ENCODE measurements at places on chromosomes 1 and 21.

- DNase-seq = peak; percentile 36
Observed at GRCh38 chr1:153697191-153698019, 18.9 kb downstream of the NPR1 start.

DNA sequence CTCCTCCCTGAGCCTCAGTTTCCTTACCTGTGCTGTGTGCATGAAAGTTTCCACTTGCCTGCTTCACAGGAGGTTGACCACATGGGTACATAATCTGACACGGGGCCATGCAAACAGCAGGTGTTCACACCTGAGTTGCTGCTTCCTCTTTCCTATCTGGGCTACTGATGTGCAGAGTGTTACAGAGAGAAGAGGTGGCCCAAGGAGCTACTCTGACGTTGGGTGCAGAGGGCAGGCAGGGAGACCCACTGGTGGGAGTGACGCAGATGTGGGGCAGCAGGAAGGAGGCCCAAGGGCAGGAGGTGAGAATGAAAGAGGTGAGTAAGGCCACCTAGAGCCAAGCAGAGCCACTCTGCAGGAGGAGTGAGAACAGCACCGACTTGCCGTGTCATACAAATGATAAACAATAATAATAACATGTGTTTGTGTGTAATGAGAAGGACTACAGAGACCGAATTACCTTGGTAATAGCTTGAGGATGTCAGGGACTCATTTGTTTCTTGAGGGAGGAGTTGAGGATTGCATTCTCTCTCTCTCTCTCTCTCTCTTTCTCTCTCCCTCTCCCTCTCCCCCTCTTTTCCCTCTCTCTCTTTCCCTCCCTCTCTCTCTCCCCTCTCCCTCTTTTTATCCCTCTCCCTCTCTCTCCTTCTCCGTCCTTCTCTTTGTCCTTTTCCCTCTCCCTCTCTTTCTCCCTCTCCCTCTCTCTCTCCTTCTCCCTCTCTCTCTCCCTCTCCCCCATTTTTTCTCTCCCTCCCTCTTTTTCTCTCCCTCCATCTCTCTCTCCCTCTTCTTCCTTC is 87.4 kb upstream of the IGSF21 start:
- DNase-seq = no peak

DNA sequence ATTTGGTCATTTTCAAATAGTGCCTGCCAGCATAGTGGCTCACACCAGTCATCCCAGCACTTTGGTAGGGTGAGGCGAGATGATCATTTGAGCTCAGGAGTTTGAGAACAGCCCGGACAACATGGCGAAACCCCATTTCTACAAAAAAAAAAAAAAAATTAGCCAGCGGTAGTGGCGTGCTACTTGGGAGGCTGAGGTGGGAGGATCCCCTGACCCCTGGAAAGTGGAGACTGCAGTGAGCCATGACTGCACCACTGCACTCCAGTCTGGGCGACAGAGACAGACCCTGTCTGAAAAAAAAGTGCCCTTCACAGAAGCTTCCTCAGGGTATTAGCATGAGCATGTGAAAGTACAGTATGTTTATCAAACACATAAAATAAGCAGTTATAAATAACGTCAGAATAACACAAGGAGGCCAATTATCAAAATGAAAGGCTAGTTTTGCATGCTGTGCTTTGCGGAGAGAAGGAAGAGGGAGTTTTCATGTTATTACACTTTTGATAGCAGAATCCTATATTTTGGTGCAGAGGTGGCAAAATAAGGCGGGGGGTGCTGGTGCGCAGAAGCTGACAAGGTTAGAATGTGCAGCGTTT is 781 bp upstream of the METTL13 start:
- DNase-seq = no peak

- peak; percentile 38 for DNase-seq
Observed at GRCh38 chr1:184507604-184508280, 120.9 kb downstream of the C1orf21 start.

GRCh38 chr21:28066596-28067387 is 925.9 kb downstream of the LTN1 start:
- no peak for DNase-seq

DNA sequence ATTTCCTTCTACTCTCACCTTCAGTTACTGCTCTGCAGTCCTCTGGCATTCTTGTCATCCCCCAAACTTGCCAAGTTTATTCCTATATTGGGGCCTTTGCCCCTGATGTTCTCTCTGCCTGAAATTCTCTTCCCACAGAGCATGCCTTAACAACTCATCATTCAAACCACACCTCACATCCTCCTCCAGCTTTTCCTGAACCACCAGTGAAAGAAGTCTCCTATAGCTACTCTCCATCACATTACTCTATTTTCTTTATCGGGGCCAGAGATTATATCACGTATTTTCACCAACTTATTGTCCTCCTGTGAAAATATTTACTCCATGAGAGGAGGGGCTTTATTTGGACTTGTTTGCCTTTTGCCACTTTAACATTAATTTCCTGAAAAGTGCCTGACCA is 32.1 kb downstream of the EXTL2 start:
- DNase-seq = peak; percentile 92

DNA sequence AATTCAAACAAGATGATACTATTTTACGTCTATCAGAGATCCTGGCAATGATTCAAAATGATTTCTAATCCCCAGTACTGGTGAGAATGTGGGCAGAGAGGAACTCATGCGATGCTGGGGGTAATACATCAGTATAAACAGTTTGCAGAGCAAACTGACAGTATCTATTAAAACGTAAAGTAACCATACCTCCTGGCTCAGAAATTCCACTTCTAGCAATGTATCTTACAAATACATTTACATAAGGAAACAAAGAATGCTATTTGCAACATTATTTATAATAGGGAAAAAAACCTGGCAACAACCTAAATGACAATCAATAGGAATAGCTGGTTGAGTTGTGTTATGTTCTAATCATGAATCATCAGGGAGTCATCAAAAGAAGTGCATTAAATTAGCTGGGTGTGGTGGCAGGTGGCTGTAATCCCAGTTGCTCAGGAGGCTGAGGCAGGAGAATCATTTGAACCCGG is 15.9 kb downstream of the RCAN1 start:
- peak; percentile 63 for DNase-seq

DNA sequence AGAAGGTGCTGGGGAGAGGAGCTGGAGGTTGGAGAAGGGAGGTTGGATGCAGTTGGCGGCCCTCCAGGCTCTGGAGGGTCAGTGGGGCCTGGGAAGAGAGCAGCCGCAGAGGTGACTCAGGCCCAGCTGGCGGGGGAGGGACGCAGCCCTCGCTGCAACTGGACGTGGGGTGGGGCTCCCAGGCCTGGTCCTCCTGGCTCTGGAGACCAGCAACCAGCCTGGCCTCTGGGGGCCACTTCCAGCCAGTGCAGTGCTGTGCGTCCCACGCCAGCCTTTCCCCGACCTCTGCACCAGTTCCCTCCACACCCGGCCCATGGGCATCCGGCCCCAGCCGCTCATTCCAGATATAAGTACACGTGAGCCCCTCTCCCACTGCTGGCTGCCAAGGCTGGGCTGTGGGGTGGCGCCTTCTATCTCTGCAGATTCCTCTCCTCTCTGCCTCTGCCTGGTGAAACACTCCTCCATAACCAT is 38.0 kb upstream of the COL18A1 start:
- DNase-seq = peak; percentile 77

All from fibroblast of skin of right biceps (primary cell).